ENCODE measurements at places on chromosomes 7 and 10.

DNA sequence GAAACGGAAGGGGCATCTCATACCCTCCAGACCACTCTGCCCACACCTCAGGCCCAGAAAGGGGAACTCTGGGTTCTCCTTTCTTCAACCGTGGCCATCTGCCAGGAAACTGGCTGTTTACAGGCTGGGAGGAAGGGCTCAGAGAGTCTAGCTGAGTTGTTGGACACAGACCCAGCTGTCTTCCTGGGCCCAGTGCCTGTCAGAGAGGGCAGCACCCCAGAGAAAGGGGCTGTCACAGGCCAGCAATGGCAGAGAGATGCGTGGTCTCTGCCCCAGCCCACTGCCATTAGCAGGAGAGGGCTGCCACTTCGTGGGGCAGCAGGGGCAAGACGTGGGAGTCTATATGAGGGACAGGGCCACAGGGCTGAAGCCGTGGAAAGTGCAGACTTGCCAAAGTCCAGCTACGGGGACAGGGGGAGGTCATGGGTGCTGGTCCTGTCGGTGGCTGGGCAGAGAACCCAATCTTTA, 11.0 kb downstream of the GRID1 start:
- no peak for DNase-seq

GRCh38 chr7:101598986-101599771, 29.9 kb downstream of the MYL10 start:
- no peak for DNase-seq

- no peak for DNase-seq
These were observed 581.2 kb downstream of the SUGCT start for GRCh38 chr7:40716052-40716451.

- DNase-seq = no peak
These were observed 1.3 kb downstream of the TFR2 start for GRCh38 chr7:100639995-100640516.

DNA sequence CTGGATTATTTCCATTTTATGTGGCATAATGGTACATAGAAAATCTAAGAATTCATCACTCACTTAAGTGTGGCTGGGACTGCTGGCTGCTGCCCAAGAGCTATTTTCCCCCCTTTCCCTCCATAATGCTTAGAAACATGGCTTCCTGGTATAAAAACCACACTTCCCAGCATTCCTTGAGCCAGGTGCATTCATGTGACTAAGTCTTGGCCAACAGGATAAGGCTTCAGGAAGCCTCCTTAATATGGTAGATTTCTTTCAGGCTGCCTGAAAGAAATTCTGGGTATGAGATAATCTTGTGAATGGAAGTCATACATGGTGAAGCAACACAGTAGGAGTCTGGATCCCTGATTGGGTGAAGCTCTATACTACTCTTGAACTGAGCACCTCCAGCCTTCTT, 178.0 kb downstream of the JAZF1 start:
- no peak for DNase-seq

DNA sequence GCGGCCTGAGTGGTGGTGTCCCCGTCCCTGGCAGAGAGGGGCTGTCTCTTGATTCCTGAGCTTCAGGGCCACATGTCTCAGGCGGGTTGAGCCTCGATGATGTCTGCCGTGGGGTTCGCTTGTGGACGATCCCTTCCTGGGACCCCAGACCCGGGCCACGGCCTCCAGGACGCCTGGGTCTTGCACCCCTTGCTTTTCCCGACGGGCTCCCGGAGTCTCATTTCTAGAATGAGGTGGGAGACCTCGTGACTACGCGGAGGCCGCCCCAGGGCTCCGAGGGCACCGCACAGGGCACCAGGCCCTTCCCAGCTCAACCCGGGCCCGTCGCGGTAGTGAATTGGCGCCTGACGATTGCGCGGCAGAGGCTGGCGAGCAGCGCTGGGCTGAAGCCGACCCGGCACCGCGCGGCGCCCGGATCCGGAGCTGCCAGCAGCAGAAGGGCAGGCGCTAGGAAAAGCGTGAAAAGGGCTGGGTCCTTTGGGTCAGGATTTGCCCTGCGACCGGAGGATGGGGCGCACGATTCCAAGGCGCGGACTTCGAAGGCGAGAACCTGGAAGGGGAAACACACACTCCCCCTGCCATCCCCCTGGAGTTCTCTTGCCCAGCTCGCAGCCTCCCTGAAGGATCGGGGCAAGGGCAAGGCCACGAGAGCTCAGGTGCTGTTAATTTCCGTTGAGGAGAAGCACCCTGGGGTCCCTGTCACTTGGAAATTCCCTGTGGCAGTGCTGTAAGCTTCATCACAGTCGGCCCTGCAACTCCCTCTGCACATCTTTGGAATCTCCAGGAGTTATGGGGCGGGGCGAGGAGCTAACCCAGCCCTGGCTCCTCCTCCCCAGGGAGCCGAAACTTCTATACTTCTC, 15.5 kb downstream of the TLX1 start:
- DNase-seq = no peak

DNA sequence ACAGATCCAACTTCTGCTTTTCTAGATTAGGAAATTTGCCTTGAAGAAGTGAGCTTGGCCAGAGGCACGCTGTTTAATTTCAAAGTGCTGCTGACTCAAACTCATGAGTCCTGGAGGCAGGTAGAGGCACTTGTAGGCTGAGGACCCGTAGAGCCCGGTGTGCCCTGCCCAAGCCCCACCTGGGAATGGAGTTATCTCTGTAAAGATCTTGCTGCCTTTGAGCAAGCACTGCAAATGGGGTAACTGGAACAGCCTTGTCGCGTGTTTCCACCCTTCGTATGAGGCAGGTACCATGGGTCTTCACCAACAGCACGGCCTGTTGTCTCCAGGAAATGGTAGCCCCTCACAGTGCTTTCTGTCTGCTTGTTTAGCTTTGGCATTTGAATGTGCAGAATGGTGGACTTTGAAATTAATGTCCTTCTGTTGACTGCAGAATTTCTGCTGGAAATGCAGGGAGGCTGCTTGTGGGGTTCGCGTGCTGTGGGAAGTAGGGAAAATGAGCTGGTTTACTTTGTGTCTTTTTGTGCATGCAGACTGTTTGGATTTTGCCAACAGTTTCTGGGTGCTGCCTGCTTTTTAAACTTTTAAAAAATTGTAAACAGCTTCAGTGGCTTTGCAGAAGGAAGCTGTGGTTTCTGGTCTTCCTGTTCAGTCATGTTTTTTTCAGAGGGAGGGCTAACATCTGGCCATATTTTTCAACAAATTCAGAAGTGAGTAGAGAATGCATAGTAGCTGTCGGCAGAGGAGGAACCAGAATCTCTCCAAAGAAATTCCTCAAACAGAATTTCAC, 27.2 kb downstream of the CCM2 start:
- no peak for DNase-seq

- no peak for DNase-seq
These were observed 3.7 kb downstream of the IRF5 start for GRCh38 chr7:128941323-128941890.

GRCh38 chr7:151091988-151092387, 5.7 kb downstream of the AGAP3 start:
- DNase-seq = no peak

- no peak for DNase-seq
These were observed 160.8 kb downstream of the PFKFB3 start for GRCh38 chr10:6363511-6363910.

GRCh38 chr10:11757821-11758463, 15.8 kb downstream of the ECHDC3 start:
- DNase-seq = peak; percentile 84

- DNase-seq = no peak
These were observed 31.7 kb downstream of the LHPP start for GRCh38 chr10:124493214-124493882.

DNA sequence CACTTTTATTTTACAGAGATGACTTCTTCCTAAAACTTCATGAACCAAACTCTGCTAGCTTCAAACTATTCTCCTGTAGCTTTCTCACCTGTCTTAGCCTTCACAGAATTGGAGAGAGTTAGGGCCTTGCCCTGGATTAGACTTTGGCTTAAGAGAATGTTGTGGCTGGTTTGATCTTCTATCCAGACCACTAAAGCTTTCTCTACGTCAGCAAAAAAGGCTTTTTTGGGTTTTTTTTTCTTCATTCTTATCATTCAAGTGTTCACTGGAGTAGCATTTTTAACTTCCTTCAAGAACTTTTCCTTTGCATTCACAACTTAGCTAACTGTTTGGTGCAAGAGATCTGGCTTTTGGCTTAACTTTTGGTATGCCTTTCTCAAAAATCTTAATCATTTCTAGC, 19.3 kb upstream of the CCDC172 start:
- no peak for DNase-seq

DNA sequence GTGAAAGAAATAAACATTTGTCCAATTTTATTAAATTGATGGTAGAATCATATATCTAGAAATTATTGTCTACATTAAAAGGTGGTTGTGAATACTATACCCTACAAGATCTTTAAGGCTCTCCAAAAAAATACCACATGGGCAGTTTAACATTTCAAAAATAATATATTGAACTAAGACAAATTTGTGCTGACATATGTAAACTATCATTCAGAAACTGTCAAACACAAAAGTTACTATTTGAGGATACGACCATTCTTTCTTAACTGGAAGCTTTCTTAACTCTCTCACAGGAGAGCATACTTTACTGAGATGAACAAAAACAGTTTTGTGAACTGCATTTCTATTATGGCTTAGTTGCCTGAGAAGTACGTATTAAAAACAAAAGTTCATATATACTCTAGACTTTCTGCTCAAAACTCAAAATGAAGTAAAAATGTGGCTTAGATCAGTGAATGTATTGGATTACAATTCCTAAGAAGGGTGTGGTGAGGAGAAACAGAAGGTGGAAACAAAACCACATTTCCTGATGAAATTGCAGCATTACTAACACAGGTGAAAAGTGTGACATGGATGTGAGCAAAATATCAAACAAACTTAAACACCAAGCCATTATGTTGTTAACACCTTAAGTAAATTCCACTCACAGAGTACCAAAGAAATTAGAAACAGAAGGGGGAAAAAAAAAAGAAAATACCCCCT, 138.5 kb downstream of the SEMA3A start:
- no peak for DNase-seq
